Stimulated activated naive CD4-positive, alpha-beta T cell treated with Interleukin-2 at 50 U/mL for 16 hours (primary cell): ENCODE measurements at places on chromosomes 7 and 10.

- DNase-seq, result no peak
Observed at GRCh38 chr7:491292-491957, 28.2 kb downstream of the PDGFA start.

- peak; percentile 8 for DNase-seq
Observed at GRCh38 chr10:77832238-77832637, 94.3 kb downstream of the DLG5 start.

GRCh38 chr7:128443831-128444600 is 11.7 kb upstream of the HILPDA start:
- DNase-seq, result no peak

GRCh38 chr7:116356333-116356965 is 143.1 kb upstream of the CAV2 start:
- no peak for DNase-seq

DNA sequence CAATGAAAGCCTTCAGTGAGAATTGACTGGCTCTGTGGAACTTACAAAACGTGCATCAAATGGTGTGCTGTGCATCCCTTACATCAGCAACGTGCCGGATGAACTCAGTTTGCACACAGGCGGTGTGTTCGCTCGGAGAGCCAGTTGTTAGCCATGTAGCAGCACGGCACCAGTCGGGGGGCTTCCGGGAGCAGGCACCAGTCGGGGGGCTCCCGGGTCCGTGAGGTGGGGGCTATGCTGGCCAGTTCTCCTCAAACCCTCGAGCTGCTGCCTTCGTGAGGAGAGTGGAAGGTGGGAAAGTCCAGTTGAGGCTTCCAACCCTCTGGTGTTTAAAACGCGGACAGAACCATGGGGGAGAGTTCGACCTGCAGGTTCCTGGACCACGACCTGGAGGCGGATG is 34.9 kb upstream of the UTF1 start:
- DNase-seq, result no peak

DNA sequence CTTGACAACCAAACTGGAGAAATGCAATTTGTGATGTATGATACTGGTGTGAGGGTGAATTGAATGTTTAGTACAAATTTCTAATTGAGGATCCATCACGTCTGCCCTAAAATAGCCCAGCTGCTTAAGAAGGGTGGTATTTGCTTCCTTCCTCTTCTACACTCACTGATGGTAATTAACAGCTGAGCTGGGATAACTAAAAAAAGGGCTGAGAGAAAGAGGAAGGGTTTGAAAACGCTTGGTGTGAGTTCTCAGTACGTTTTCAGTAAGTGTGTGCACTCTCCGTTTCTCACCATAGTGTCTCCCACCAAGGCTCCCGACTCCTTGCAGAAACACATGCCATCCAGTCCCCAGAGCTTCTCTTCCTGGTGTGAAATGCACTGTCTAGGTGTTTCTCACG is 54.3 kb downstream of the MAP3K8 start:
- DNase-seq, result no peak

DNA sequence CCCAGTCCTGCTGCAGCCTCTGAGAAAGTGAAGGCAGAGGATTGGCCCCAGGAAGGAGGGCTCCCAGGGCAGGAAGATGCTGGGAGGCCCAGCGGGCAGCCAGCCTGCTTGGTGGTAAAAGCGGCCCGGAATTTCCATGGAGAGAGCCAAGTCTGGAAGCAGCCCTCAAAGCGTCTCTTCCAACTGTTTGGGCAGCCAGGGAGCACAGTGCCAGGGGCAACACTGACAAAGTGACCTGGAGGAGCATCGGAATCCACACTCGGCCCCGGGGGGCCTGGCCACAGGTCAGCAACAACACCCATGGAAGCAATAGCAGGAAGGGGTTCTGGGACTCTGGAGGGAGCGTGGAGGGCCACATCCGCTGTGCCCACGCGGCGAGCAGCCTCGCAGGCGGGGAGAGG is 63.2 kb upstream of the FGFR2 start:
- DNase-seq, result no peak

DNA sequence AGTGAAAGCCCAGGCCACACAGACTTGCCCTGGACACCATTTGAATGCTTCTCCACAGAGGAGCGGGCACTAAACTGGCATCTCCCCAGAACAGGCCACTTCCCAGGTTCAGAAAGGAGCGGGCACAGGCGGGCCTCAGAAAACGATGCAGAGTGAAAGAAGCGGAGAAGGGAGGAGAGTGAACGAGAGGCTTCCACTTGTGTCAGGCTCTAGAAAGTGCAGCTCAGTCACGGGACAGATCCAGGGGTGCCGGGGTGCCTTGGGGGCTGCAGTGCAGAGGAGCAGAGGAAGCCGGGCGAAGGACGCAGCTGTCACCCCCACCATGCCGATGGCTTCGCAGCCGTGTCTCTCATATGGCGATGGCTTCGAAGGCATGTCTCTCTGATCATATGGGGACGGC is 26.1 kb upstream of the PRKAR1B start:
- DNase-seq, result no peak

- peak; percentile 31 for DNase-seq
Observed at GRCh38 chr10:35208536-35208935, 81.9 kb downstream of the CREM start.

GRCh38 chr7:46682836-46683624 is 762.0 kb upstream of the IGFBP3 start:
- no peak for DNase-seq

- DNase-seq, result no peak
Observed at GRCh38 chr10:129659508-129660268, 192.6 kb downstream of the MGMT start.

DNA sequence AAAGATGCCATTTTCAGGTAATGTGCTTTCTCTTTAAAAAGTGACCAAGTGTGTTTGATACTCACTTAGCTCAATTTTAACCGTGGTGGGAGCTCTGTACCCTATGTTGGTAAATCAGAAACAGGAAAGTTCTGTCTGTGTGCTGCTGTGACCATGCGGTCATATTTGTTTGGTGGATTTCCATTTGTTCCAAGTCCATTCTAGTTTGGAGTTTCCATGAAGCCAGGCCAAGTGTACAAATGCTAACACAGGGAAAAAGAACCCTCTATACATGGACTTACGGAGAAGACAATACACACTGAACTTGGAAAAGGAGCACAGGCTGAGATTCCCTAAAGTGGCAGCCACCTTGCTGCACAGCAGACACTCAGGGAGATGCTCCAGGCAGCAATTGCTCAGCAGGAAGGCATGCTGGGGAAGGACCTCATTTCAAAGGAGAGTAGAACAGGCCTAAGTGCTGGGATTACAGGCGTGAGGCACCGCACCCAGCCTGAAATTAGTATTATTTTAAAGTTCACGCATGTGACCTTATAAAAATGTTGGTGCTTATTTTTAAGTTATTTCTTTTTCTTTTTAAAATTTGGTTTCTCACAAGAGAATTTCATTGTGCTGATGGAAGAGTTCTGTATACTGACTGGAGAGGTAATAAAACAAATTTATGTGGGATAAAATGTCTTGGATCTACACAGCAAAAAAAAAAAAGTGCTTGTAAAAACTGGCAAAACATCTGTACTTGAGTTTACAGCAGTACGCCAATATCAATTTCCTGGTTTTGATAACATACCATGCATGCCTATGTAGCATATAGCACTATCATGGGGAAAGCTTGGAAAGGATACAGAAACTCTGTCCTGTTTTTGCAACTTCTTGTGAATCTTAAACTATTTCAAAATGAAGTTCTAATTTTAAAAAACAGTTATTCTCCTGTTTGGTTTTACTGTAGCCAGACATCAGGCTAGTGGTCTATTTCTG is 436.2 kb downstream of the KCNMA1 start:
- DNase-seq, result no peak

DNA sequence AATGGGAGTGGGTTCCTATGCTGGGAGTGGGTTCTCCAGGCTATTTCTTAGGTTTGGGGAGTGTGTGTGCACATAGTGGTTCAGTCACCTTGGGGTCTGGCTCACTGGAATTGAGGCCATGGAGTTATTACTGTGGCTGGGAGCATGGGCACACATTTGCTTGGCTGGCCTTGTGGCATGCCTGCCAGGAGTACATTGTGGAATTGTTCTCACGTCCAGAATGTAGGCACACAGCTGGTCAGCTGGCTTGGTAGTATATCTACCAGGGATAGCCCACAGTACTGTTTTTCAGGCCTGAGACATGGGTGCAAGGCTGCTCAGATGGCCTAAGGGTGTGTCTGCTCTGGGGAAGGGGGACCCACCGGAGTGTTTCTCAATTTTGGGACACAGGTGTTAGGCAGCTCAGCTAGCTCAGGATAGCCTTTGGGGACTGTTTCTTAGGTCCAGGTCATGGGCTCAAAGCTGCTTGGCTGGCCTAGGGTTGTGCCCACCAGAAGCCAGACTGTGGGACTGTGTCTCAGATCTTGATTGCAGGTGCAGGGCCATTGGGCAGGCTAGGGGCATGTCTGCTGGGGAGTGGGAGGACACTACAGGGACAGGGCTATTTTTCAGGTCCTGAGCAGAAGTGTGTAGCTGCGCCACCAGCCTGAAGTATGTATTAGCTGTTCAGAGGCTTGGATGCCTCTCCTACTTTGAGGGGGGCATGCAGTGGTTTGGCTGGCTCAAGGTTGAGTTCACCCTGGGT is 50.6 kb downstream of the TMEM168 start:
- DNase-seq, result no peak

GRCh38 chr7:103865442-103865841 is 124.0 kb downstream of the RELN start:
- DNase-seq, result no peak

DNA sequence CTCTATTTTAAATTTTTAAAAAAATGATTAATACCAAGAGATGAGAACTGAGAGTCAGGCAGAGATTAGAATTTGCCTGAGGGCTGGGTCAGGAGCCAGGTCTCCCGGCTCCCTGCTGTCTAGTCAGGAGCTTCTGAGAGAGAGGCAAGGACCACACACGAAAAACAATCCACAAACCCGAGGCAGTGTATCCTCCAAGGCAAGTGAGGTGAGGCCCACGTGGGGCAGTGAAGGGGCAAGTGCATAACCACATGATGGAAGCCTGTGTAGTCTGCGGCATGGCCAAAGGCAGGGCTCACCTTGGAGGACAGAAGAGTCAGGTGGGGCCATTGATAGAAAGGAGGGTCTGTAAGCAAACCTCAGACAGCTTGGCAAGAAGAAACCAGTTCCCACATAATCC is 541.2 kb upstream of the FOXK1 start:
- DNase-seq, result no peak
